ENCODE measurements at places on chromosomes 3 and 15.
A peak's percentile ranks its signal among the peaks of the same experiment; 100 is the strongest.

- DNase-seq: no peak
Measured at GRCh38 chr15:55619783-55620182, 31.6 kb upstream of the PYGO1 start.

- DNase-seq: peak; percentile 35
Measured at GRCh38 chr3:136305879-136306278, 55.7 kb downstream of the PCCB start.

GRCh38 chr15:86829245-86829644 is 749.6 kb downstream of the AGBL1 start:
- no peak for DNase-seq

- DNase-seq: peak; percentile 70
Measured at GRCh38 chr3:159260049-159260662, 458.3 kb downstream of the MFSD1 start.

- DNase-seq: no peak
Measured at GRCh38 chr3:152076148-152076547, 192.6 kb upstream of the MBNL1 start.

- DNase-seq: peak; percentile 79
Measured at GRCh38 chr3:58217209-58217811, 6.5 kb upstream of the DNASE1L3 start.

DNA sequence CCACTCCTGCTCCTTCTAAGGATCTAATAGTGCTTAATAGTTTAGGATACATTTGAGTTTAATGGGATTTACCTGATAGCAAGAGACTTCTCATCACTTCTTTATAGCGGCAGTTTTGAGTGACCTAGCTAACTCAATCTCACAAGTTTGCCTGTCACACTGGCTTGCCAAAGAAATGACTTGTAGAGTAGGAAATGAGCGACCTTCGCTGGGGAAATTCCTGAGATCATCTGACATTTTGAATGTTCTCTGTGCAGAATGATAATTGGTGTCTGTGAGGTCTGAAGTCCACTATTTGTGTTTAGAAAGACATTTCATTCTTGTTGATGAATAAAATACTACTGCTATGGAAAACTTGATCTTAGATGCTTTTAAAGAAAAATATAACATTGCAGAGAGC is 30.3 kb downstream of the SUCLG2 start:
- no peak for DNase-seq

DNA sequence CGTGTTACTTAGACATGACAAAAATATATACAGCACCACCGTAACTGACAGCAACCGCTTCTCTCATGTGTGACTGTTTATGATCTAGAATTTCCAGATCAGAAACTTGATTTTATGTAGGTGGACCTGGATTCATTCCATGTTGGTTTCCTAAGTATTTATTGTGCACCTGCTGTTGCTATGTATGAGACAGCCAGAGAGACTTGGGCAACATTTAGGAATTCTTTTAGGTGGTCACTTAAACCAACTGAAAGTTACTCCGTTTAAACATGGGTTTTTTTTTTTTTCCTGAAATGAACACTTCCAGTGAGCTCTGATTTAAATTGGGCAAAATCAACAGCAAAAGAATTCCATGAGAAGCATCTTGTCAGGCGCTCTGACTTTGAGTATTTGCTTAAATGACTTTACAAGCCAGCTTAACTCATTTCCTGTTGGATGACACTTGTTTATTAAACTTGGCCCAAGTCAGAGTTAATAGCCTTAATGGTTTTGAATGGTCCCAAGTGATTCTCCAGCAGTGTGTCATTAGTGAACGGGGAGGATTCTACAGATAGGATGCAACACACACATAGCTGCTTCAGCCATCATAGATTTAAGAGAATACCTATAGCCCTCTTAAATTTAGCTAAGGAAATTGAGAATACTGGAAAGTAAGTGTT is 31.8 kb downstream of the MITF start:
- DNase-seq: peak; percentile 2

GRCh38 chr3:153897025-153897723 is 224.0 kb upstream of the ARHGEF26 start:
- no peak for DNase-seq

- no peak for DNase-seq
Measured at GRCh38 chr3:64743887-64744243, 56.1 kb upstream of the ADAMTS9 start.

GRCh38 chr3:128326051-128326823 is 140.5 kb downstream of the DNAJB8 start:
- DNase-seq: no peak

GRCh38 chr3:72582211-72582878 is 265.9 kb downstream of the SHQ1 start:
- DNase-seq: no peak

DNA sequence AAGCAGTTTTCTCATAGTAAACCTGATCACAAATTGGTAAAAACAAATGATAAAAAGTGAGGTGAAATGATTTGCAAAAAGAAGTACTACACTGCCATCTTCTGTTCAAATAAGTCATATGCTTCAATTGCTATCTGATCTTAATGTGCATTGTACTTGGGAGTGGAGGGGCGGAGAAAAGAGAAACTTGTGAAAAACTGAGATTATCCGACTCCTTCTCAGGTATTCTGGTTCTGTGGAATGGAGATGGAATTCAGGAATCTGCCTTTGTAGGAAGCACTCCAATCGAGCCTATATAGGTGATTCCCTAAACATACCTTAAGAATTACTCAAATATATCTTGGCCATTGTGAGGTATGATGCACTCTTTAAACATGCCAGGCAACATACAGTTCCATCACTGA is 180.6 kb downstream of the CHL1 start:
- DNase-seq: peak; percentile 50
